ENCODE measurements at places on chromosomes 12 and 14. TPM values are rescaled to one million over a fixed set of nuclear protein-coding genes. Genes with fewer than 3 reads are reported as not detected.
A peak's percentile ranks its signal among the peaks of the same experiment; 100 is the strongest.

Gene GLT8D2
- total RNA-seq = not detected

DNA sequence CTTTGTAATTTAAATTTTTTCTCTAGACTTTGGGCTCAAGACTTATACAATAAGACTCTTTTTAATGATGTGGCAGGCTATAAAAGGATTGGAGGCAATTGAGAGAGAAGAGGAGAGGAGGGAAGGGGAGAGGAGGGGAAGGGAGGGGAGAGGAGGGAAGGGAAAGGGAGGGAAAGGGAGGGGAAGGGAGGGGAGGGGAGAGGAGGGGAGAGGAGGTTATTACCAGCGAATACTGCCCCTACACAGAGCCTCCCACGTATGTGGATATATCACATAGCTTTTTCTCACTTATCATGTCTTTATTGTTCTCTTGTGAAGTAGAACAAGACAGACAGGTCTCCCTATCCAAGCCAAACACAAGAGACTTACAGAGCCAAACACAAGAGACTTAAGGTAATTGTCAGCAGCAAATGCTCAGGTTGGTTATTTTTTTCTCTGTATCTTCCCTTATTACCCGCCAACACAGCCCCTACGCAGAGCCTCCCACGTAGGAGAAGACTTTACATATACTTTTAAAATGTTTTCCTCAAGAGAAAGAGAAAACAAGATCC lies 63.1 kb downstream of the DRAM1 start:
- peaks cover 2% of the 10 kb centered on the region for H3K4me1 ChIP-seq
- peaks cover 17% of the 10 kb centered on the region for H3K27me3 ChIP-seq

DNA sequence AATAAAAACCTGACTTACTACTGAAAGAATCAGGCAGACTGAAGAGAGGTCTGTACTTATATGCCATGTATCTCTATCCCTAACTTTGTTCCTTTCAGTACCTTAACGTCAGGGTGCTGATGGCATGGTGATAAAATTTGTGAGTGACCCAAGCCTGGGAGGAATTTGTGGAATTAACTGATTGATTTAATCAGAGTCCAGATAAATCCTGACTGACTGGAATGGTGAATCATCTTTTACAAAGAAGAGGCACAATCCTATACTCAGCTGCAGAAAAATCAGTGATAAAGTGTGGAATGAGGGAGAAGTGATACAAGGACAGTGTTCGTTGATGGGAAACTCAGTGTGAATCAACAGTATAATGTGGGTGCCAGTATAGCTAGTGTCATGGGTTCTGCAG lies 3.7 kb downstream of the TDG start:
- peaks cover 55% of the 10 kb centered on the region for H3K4me1 ChIP-seq
- no peak overlapping the region for H3K27ac ChIP-seq
- H3K4me3 ChIP-seq = no peak overlapping the region

GRCh38 chr12:108637222-108637971 lies 3.7 kb upstream of the SELPLG start:
- peaks cover 20% of the 10 kb centered on the region for H3K36me3 ChIP-seq
- DNase-seq = no peak
- H3K4me1 ChIP-seq = peaks cover 33% of the 10 kb centered on the region
- no peaks in the 10 kb centered on the region for H3K27me3 ChIP-seq

Gene MYF5
- not detected for total RNA-seq

- DNase-seq = no peak
- no peaks in the 10 kb centered on the region for H3K27me3 ChIP-seq
- no peak overlapping the region for H3K27ac ChIP-seq
- no peak overlapping the region for H3K4me3 ChIP-seq
- H3K36me3 ChIP-seq = no peaks in the 10 kb centered on the region
Measured at GRCh38 chr12:38384816-38385378, 68.3 kb downstream of the ALG10B start.

DNA sequence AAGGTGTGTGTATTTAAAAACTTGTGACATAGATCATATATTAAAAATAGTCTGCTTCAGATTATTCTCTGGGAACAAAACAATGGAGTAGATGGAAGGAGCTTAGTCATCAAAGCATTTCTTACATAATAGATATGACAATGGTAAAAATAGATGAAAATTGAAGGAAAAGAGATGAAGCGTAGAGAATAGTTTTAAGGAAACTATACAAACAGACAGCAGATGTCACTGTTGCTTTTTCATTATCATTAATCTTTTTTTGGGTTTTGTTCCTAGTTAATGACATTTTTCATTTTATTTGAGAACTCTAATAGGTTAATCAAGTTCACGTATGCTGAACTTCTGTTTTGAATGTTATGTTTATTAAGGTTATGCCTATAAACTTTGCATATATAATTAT lies 149.2 kb upstream of the FBXO33 start:
- H3K36me3 ChIP-seq = no peaks in the 10 kb centered on the region
- no peak overlapping the region for H3K4me3 ChIP-seq
- DNase-seq = no peak

GRCh38 chr14:101505236-101505970 lies 55.9 kb upstream of the DIO3 start:
- peaks cover 3% of the 10 kb centered on the region for H3K27me3 ChIP-seq
- no peak overlapping the region for H3K4me3 ChIP-seq
- H3K36me3 ChIP-seq = no peaks in the 10 kb centered on the region
- DNase-seq = peak; percentile 17

Gene IL22
- not detected for total RNA-seq
